Activated naive CD8-positive, alpha-beta T cell treated with anti-CD3 and anti-CD28 coated beads, Interleukin-2, amount 10 ng/mL, durations not matched to agents 7 days and 5 days (primary cell): ENCODE measurements at places on chromosomes 1 and 21. TPM values are rescaled to one million over a fixed set of nuclear protein-coding genes. Genes with fewer than 3 reads are reported as not detected.

Gene NOS1AP
- not detected for total RNA-seq

Gene CFAP57
- total RNA-seq, result not detected

Gene ARTN
- total RNA-seq, result 0.39 TPM

Gene LRRC8C
- 41.8 TPM for total RNA-seq
